Activated B cell treated with CpG ODN at 0.5 μM for 24 hours (primary cell): ENCODE measurements at places on chromosomes 1 and 21.

- DNase-seq = no peak
These were observed 20.6 kb downstream of the ATP6V1G3 start for GRCh38 chr1:198519639-198520501.

DNA sequence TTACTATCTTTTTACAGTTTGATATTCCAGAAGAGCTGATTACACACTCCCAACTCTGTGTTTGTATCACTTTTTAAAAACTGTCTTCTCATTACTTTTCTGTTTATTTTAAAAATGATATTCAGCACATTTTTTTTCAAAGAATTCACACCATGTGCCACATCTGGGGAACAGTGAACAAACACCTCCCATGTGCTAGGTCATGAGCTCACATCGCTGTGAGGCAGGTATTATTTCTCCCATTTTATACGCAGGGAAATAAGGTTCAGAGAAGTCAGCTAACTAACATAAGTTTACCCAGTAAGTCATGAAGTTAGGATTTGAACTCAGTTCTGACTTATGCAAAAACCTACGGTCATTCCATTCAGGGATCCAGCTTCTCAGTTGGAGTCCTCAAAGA is 44.9 kb downstream of the S1PR1 start:
- no peak for DNase-seq

- DNase-seq = no peak
These were observed 738 bp downstream of the GNPAT start for GRCh38 chr1:231241750-231242149.

DNA sequence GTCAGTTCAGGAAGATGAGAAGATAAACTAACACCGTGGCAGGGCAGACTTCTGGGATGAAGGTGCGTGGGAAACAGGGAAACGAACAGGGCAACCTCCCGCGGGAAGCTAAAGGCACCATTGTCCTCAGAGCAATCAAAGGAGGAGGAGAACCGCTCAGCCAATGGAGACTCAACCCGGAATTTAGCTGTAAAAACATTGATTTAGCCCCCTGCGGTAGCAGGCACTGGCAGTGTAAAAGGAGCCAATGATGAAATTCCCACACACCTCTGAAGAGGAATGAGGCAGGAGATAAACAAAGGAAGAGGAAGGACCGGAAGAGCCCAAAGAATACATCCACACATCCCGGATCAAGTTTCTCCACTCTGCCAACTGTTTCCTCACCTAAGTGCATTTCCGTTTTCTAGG is 19.5 kb downstream of the HLCS start:
- no peak for DNase-seq

DNA sequence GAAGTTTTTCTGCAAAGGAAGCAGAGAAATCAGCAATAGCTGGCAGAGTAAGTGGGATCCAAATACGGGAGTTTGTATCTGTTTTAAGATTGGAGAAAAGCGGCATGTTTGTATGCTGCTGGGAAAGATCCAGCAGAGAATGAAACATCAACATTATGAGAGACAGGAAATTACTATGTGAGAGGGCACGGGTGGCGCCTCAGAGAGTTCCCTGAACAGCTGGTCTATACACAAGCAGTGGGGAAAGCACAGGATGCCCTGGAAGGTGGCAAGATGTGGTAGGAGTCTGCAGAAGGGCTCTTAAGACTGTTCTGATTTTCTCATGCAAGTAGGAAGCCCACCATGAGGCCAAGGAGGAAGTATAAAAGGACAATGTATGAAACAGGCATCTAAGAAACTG is 130.4 kb downstream of the RERE start:
- no peak for DNase-seq

GRCh38 chr21:39184050-39184980 is 1.1 kb upstream of the PSMG1 start:
- no peak for DNase-seq

GRCh38 chr1:226690460-226690982 is 48.6 kb downstream of the ITPKB start:
- no peak for DNase-seq

DNA sequence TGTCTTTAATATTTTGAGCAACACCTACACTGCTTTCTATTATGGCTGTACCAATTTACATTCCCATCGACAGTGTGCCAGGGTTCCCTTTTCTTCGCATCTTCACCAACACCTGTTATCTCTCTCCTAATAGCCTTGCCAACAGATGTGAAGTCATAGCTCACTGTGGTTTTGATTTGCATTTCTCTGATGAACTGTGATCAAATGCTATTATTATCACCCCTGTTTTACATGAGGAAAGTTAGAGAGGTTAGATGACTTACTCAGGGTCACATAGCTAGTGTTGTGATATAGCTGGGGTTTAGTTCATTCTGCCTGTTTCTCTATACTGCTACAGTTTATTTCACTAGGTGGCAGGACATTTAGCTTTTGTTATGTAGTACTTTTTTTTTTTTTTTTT is 204.1 kb downstream of the FMN2 start:
- DNase-seq = no peak

GRCh38 chr1:22711591-22712501 is 1.2 kb downstream of the EPHB2 start:
- no peak for DNase-seq

DNA sequence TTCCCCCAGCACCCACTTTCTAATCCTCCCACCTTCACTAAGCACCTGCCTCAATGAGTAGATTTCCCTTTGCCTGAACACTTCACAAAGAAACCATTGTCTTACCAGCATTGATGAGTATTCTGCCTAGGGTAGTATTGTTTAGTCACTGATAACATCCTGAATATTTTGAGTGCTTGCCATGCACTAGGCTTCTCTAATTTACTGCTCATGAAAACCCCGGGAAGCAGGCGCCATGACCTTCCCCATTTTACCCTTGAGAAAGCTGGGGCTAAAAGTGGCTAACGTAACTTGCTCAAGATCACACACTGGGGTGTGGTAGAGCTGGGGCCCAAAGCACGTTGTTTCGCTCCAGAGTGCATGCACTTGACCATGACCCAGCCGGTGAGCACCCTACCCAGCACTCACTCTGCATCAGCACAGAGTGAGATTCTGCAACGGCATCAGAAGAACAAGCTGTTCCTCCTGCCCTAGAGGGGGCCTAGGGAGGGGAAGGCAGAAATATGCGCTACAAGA is 10.6 kb upstream of the F3 start:
- DNase-seq = no peak

GRCh38 chr1:38222891-38223290 is 176.3 kb upstream of the POU3F1 start:
- DNase-seq = no peak

DNA sequence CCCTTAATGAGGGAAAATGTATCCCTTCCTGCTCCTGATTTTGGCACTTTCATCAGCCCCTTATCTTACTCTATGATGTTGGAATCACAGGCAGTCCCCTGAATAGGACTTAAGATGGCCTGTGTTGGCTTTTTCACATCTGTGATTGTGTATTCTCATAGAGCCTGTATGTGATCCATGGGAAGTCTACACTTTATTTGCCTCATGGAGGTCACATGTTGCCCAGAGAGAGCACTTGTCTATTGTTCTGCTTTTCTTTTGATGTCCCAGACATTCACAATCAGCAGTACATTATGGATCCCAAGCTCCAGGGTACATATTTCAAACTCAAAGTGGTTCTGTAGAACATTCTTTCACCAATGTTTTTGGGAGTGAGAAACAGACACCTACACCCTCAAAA is 885.2 kb upstream of the ADGRL2 start:
- no peak for DNase-seq

DNA sequence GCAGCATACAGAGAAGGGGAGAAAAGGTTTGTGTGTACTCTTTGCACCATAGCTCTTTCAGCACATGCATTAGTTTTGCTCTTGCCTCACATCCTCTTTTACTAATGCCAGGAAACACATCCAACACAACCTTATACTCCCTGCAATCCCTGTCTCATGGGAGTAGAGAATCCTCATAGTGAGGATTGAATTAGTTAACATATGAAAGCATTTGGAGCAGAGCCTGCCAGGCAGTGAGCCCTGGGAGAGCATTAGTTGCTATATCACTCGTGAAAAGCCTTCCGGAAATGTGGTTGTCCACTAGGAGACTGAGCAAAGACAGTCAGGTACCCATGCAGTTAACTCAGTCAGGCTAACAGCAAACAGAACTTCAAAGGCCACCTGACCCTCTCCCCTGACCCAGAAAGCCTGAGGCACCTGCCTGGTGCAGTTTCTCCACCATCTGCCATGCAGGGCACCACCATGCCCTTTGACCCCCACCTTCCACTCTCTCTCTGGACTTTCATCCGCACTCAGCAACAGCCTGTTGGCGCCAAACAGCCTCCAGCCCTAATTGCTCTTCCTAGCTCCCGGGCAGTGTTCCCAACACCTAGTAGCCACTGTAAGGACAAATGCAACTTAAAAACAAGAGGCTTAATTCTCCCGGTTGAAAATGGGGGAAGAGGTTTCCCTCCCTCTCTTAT is 14.9 kb upstream of the AGT start:
- DNase-seq = no peak

DNA sequence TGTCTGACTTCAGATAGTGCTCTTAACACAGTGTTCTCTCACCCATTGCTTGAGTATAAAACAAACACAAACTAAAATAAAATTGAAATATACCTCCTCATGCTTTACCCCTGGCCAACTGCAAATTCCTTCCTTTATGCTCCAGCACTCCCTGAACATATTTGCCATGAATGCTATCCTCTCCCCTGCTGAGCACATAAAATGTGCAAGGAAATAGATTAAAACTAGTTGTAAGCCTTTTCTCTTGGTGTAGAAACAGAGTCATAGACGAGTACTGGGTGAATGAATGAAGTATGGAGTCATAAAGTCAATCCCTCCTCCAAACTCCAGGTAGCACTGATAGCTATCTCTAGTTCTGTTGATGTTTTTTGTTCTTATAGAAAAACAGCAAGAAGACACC is 2.6 kb downstream of the GPR161 start:
- DNase-seq = no peak

- no peak for DNase-seq
These were observed 582.2 kb upstream of the ADGRL4 start for GRCh38 chr1:79588719-79589118.

DNA sequence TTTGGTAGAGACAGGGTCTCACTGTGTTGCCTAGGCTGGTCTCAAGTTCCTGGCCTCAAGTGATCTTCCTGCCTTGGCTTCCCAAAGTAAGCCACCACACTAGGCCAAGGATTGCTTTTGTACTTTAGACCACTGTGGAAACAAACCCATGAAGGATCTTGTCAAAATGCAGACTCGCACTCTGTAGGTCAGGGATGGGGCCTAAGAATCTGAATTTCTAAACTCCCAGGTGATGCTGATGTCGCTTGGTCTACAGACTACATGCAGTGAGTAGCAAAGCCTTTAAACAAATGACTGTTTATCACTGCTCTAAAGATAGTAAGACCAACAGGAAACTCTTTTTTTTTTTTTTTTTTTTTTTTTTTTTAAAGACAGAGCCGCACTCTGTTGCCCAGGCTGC is 54.1 kb upstream of the MUTYH start:
- no peak for DNase-seq

DNA sequence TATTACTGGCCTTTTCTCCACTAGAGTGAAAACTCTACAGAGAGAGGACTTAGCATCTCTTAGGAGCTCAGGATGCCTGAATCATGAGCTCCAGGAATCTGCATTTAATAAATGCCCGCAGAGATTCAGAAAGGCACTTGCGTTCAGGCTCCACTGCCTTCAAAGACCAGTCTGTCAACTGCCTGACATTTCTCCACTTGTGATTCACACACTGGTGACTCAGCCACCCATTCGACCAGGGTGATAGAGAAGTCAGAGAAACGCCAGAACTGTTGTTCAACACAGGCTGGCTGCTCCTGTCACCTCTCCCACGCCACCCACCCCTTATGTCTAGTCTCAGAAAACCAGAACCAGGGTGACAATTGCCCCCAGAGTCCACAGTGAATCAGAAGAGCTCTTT is 26.9 kb upstream of the LBR start:
- DNase-seq = no peak

- no peak for DNase-seq
These were observed 12.9 kb downstream of the DNAJC11 start for GRCh38 chr1:6688757-6689156.

DNA sequence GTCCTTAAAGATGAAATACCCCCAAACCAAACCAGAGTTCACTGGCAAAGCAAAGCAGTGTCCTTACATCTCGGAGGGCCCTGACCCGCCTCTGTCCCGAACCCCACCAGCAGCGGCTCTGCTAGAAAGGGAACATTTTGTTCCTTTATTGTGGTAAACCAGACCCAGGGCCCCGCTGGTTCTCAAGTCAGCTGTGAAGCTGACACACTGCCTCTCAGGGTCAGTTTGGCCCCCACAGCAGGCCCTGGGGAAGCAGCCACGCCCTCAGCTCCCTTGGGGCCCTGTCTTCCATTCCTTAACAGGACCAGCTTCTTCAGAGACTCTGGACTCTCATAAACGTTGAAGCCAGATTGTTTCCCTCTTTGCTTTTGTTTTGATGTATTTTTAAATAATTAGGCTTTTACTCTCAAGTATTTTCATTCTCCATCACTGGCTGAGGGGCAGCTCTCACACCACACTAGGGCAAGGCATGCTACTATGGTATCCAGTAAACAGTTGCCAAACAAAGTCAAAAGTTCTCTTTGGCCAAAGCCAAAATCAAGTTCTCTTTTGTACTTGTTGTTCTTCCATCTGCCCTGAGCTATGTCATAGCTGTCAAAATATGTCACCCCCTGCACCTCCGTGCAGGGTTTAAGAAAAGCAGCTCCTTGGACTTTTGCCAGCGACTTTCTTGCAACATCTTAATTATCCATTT is 61.1 kb upstream of the ANGPTL1 start:
- DNase-seq = no peak

DNA sequence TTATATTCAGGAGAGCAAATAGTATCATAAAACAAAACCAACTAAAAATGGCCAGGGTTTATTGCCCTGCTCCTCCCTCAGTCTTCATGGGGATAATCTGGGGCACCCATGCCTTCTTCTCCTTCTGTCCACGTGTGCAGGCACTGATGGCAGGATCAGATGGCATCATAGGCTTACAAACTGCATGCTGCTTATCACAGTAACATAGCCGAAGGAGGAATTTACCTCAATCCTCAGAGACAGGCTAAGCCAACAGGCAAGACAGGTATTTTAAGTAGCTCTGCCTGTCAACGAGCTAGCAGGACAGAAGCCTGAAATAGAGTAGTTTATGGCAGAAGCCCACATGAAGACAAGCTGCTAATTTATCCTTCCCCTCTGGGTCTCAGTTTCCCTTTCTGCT is 9.4 kb downstream of the LAMB3 start:
- DNase-seq = no peak

GRCh38 chr1:162193221-162193620 is 123.7 kb downstream of the NOS1AP start:
- DNase-seq = no peak

GRCh38 chr1:76336931-76337371 is 262.4 kb downstream of the ST6GALNAC3 start:
- no peak for DNase-seq

- DNase-seq = no peak
These were observed 38.0 kb downstream of the NFIA start for GRCh38 chr1:61120246-61120840.

GRCh38 chr1:111369645-111370044 is 57.9 kb downstream of the OVGP1 start:
- DNase-seq = no peak

- DNase-seq = no peak
These were observed 4.2 kb downstream of the PANK4 start for GRCh38 chr1:2522230-2522629.

GRCh38 chr1:157226739-157227138 is 88.5 kb upstream of the ETV3 start:
- no peak for DNase-seq
